ENCODE measurements at places on chromosomes 11 and 22. TPM values are rescaled to one million over a fixed set of nuclear protein-coding genes. Genes with fewer than 3 reads are reported as not detected.

DNA sequence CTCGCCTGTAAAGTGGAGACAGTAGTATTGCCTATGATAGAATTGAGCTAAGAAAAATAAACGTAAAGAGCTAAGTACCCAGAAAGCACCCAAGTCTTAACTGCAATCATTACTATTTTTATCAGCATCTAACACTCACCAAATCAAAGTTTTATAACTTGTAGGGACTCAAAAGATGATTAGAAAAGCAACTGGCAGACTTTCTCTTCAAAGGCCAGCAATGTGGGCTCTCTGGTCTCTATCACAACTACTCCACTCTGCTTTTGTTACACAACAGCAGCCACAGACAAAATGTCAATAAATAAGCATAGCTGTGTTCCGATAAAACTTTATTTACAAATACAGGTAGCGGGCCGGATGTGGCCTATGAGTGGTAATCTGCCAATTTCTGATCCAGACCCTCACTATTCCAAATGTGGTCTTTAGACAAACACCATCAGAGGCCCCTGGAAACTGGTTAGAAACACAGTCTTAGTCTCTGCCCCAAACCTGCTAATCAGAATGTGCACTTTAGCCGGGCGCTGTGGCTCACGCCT is 8.2 kb downstream of the TPST2 start:
- DNase-seq, result no peak

DNA sequence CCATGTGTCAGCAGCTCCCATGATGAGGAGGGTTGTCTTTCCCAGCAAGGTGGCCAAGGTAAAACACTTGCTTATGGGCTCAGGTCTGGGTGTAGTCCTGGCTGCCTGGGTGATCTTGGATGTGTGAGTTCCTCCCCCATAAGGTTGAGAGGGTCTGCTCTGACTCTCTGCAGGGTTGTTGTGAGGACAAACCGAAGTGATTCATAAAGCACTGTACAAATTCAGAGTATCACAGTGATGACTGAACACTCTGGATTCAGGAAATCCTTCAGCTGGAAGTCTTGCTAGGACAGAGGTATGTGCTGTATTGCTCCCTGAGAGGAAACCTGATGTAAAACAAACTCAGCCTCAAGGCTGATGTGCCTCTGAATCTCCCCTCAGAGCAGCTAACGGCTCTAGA is 220.9 kb upstream of the PITPNB start:
- DNase-seq, result no peak

GRCh38 chr11:107271425-107271824 is 186.2 kb downstream of the CWF19L2 start:
- no peak for DNase-seq

DNA sequence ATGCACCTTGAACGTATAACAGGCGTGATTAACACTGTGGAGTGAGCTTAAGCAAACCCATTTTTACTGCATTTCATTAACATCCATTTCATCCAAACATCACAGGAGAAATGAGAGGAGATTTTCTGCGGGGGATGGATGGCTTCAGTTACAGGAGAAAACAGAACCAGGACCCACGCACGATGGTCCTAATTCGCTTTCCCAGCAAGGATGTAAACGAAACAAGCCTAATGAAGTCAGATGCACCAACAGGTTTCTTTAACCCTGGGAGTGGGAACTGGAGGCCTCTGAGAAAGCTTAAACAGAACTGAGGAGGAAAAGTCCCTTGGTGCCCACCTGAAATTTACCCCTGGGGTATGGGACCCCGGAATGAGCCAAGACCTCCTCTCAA is 2.7 kb downstream of the CADM1 start:
- DNase-seq, result peak; percentile 19

GRCh38 chr22:27124351-27124966 is 467.1 kb downstream of the MIAT start:
- DNase-seq, result no peak

DNA sequence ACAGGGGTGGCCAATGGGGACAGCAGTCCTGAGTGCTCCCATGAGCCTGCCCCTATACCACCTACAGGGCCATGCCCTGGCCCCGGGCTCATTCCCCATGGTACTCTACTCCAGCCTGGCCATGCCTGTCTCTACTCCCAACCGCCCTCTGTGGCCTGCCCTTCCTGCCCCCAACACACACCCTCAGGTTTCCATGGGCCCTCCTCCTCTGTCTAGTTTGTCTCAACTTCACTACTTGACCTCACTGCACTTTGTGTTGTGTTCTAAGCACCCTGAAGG is 26.3 kb upstream of the RASL10A start:
- DNase-seq, result no peak

SLC5A4 gene
- polyA plus RNA-seq, result 1.4 TPM

DNA sequence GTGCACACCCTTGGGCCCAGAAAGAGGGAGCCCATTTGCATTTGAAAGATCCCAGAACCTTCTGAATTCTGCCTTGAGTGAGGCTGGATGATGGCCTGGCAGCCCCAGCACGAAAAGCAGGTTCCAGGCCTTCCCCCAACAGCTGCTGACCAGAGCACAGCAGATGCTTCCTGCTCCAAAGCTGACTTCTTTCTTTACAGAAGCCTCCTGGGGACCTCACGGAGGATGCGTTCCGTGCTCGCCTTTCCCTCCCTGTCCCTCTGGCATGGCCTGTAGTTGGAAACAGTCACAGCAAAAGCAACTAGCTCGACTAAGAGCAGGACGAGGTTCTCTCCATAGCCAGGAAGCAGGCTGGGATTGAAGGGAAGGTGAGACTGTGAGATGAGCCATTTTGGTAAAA is 107.7 kb upstream of the B3GAT1 start:
- DNase-seq, result no peak

DNA sequence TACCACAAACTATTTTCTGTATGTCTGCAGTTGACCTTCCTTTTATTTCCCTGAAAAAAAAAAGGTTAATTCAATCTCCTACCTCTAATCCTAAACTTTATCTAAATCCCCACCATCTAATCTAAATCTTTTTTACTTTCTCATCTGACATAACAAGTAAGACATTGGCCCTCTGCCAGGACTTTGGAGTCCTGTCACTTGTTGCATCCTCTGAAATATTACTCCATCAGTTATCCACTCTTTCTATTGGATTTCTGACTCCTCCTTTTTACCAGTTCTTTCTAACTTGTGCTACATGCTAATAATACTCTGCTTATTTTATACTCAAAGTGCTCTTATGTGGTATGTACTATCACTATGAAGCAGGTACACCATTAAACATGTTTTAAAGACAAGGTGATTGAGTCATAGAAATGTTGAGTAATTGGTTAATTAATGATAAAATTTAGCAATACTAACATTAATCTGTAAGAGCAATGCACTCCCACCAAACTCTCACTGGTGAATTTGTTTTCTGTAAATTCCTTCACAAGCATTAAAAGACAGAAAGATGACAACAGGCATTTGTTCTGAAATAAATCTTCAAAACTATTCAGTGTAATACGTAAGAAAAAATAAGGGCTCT is 914.2 kb upstream of the RAG2 start:
- DNase-seq, result no peak

GRCh38 chr11:66286699-66287098 is 2.2 kb downstream of the YIF1A start:
- no peak for DNase-seq

CCDC15 gene
- 5.6 TPM for polyA plus RNA-seq

DNA sequence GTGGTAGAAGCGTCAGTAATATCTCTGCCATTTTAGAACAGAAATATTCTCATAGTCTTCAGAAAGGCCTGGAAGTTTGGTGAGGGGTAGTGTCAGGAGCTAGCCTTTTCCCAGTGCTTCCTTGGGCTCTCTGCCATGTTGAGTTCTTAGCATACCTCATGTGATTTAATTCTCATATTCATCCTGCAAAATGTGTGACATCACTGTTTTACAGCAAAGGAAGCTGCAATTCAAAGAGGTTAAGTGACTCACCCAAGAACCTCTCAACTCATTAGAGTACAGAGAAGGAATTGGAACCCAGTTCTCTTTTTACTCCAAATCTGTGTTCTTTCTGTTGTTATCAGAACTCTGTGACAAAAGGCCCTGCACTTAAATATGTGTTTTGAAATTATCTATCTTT is 72.1 kb downstream of the RNF169 start:
- no peak for DNase-seq

DNA sequence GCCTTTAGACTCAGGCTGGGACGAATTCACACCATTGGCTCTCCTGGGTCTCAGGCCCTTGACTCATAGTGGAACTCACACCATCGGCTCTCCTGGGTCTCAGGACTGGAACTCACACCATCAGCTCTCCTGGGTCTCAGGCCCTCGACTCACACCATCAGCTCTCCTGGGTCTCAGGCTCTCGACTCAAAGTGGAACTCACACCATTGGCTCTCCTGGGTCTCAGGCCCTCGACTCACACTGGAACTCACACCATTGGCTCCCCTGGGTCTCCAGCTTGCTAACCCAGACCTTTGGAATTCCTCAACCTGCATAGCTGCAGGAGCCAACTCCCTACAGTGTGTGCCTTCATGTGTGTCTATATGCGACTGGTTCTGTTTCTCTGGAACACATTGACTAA is 56.7 kb downstream of the SHISAL1 start:
- DNase-seq, result no peak

MCAM gene
- polyA plus RNA-seq, result 42.5 TPM

APOL4 gene
- polyA plus RNA-seq, result 10.9 TPM

NELL1 gene
- 2.6 TPM for polyA plus RNA-seq

DNA sequence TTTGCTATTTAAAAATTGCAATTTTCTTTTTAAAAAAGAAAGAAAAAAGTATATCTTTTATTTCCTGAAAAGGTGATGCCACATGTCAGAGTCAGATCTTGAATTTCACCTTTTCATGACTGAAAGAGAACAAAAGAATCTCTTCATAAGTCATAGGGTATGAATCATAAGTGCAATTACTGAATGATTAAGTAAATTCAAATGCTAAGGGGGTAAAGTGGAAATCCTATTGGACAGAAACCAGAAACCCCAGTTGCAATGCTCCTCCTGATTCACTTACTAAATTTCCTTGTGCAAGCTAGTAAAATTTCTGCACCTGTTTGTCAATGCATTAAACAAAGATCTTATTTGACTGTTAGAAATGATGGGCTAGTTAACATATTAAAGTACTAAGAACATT is 8.2 kb upstream of the PRRG4 start:
- no peak for DNase-seq

GRCh38 chr22:22576244-22576988 is 17.4 kb upstream of the PRAME start:
- DNase-seq, result peak; percentile 47

GRCh38 chr11:123054301-123055065 is 7.5 kb downstream of the HSPA8 start:
- DNase-seq, result peak; percentile 74

FOLR1 gene
- polyA plus RNA-seq, result 50.8 TPM

GRCh38 chr11:119056421-119056999 is 495 bp downstream of the HYOU1 start:
- DNase-seq, result no peak
